IMR-90 (cell line): ENCODE measurements at places on chromosomes 1 and 21.

DNA sequence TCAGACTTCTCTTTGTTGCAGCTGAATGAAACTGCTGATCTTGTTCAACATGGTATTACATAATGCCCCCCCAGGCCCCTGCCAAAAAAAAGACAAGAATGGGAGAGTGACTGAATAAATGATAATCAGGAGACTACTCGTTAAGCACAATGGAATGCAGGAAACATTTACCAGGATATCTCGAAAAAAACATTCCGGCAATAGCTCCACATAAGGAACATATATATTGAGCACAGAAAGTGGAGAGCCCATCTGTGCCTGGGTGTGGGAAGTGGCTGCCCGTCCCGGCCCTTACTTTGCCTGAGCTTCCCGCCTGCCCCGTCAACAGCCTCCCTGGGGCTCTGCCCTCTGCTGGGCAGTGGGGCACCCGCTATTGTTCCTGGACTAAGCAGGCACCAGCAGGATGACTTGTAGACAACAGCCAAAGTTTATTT lies 13.3 kb downstream of the TRIM11 start:
- DNase-seq = peak; percentile 73

DNA sequence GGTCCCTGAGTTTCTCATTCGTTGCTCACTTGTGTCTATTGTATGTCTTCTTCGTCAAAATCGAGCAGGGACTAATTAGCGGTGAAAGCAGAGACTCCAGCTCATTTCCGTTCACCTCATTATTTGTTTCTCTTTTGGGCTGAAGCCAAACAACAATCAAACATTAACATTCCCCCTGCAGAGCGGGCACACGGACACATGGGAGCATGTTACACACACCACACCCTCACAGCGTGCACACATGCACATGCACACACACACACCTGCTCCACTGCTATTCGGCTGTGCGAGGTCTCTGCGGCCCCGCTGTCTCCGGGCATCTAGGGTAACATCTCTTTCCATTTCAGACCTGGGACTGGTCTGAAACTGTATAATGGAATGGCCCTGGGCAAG lies 58.5 kb upstream of the LRRC8D start:
- DNase-seq = no peak

DNA sequence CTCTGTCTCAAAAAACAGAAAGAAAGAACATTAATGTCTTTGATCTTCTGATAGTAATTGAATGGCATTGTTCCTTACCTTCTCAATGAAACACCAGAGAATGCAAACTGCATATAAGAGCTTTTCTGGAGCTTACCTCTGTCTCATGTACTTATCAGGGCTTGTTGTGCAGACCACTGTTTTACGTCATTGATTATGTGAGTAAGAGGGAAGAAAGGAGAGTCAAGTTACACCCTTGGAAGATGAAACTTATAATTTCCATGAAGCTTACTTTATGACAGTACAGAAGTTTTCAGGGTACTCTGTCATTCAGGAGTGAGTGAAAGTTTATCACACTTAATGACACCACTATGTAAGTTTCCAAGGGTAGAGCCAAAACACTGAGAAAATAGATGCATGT lies 49.0 kb upstream of the MAB21L3 start:
- DNase-seq = no peak

- no peak for DNase-seq
These were observed 258.7 kb upstream of the ADGRL4 start for GRCh38 chr1:79264975-79265818.

DNA sequence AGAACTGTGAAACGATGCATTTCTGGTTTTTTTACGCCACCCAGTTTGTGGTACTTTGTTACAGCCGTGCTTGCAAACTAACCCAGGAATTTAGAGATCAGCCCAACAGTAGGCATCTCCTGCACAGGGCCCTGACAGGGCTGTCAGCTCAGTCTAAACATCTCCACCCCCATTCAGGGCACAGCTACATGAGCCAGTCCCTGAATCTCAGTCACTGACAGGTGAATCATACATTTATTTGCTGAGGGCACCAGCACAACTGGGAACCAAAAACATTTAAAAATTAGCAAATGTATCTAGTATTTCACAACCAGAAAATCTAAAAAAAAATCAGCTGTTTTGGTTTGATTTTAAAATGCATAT lies 30.7 kb downstream of the PRDX6 start:
- DNase-seq = no peak

GRCh38 chr21:38170283-38170682 lies 86.5 kb upstream of the KCNJ15 start:
- DNase-seq = peak; percentile 12

DNA sequence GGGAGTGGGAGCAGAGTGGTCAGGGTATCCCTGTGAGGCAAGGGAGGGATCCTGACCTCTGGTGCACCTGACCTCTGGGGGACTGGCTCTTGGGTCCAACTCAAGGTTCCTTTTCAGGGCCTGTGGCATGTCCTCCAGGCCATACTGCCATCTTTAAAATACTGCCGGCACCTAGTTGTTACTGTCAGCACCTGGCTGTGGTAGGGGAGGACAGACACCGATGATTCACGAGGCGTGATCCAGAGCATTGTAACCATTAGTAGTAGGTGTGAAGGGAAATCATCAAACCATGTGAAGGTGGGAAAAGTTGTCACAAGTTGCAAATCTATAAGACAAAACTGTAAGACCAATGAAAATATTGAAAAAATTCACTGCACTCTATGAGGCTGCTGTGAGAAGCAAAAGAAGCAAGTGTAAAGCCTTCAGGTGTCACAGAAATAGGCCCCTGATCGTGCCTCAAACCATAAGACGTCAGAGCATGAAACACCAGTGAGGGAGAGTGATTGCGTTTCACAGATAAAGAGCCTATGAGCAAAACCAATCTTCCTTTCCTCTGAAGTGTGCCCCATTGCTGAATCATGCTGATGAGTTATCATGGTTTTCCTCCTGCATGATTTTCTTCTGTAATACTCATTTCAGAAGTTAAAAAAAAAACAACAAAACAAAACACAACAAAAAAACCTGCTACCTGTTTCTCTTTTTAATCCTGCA lies 55.3 kb downstream of the CDC7 start:
- peak; percentile 98 for DNase-seq

- no peak for DNase-seq
These were observed 372.4 kb upstream of the PROX1 start for GRCh38 chr1:213615226-213615916.

GRCh38 chr1:30853350-30853749 lies 55.2 kb downstream of the SDC3 start:
- DNase-seq = no peak

DNA sequence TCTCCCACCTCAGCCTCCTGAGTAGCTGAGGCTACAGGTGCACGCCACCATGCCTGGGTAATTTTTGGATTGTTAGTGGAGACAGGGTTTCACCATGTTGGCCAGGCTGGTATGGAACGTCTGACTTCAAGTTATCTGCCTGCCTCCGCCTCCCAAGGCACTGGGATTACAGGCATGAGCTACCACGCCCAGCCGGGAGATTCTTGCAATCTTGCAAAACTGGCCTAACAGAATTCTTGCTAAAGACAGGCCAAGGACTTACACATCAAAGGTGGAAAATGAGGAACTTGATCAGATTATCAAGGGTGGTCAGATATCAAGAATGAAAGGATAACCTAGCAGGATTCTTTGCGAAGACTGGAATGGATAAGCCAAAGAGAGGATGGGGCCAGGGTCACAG lies 98.3 kb upstream of the TIAM1 start:
- DNase-seq = no peak

- no peak for DNase-seq
These were observed 115.1 kb downstream of the SPATA6 start for GRCh38 chr1:48356901-48357300.

- no peak for DNase-seq
These were observed 8.8 kb downstream of the MUL1 start for GRCh38 chr1:20499105-20499504.
